H7 (cell line): ENCODE measurements at places on chromosomes 11 and 22.

DNA sequence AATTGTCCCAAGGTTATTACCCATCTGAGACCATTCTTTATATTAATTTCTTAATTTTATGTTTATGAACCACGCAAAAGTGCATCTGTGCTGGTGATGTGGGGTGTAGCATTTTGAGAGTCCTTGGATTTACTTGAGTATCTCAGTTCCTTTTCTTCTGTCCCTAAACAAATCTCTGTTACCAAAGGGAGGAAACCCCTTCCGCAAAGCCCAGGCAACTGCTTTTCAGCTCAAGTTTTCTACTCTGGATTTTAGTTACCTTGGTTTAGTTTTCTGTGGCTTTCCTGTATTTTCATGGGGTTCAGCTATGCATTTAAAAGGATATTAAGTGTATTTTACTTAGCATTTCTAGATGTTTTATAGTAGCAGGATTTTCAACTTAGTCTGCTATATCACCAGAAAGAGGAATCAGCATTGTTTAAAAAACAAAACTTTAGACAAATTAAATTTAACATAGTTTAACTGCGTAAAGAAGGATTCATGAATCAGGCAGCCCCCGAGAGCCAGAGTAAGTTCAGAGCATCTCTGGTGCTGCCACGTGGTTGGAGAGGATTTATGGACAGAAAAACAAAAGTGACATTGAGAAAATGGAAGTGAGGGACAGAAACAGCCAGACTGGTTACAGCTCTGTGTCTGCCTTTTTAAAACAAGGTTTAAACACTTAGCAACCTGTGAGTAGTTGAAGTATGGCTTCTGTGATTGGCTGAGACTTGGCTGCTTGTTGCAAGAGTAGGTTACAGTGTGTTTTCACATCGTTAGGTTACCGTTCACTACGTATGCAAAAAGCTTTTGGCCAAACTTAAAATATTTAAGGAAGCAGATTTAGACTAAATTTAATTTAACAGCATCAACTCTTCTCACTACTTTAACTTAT is 9.6 kb downstream of the ADM start:
- no peak for DNase-seq

- DNase-seq, result no peak
Measured at GRCh38 chr11:70524096-70524922, 126.0 kb downstream of the CTTN start.

GRCh38 chr11:96168623-96169022 is 174.4 kb downstream of the MAML2 start:
- DNase-seq, result no peak

DNA sequence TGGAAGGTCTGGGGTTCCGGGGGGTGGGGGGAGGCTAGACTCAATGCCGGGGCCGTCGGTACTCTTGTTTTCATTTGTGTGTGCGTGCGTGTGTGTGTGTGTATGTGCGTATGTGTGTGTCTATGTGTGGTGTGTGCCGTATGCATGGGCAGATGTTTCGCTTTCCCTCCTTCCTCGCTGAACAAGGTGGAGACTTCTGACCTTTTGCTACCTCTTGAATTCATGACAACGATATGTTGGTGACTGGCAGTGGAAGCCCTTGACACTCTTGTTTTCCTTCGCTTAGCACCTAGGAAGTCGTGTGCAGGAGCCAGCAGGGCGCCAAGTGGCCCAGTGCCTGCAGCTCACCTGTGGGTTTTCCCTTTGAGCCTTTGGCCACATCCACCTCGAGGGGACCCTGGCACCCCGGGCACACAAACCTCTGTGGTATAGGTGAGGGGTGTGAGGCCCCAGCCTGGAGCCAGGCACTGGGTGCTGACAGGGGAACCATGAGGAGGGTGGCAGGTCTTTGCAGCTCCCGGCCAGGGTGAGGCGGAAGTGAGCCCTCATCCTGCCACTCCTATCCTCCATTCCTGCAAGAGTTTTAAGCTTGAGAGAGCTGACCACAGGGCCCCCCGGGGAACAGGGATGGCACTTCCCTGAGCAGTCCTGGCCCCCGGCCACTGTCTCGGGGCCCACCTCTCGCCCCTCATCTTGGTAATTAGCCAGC is 19.3 kb upstream of the TMEM191C start:
- DNase-seq, result peak; percentile 83

- no peak for DNase-seq
Measured at GRCh38 chr11:35798983-35799382, 136.4 kb downstream of the TRIM44 start.

GRCh38 chr11:12716816-12717215 is 42.6 kb downstream of the TEAD1 start:
- no peak for DNase-seq

DNA sequence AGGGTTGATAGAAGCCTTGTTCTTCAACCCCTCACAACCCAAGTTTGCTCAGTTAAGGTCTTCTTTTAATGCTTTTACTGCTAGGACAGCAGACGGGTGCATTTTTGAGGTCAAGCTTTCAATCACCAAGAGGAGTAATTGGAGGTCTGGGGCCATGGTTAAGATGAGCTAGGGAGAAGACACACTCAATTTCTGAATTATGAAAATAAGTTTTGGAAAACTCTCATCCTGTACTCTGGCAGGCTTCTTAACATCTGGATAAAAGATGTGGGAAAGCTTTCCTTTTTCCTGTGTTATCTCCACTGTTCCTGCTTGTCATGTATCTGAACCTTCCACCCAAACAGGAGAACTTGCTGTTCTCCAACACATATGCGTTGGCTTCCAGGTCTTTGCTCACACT is 9.7 kb downstream of the ABTB2 start:
- no peak for DNase-seq

DNA sequence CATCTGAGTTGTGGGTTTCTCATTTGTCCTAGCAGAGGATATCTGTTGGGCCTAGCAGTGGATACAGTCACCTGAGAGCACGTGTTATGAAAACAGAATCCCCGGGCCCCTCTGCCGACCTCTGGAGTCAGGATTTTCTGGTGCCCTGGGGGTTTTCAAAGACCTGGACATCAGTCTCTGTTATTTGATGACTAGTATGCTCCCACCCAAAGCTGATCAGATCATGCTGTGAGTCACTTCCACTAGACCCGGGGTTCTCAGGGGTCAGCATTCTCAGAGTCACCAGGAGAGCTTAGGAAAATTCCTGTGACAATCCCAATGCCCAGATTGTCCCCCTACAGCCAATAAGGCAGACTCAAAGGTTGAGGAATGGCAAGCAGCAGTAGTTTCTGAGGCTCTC is 38.7 kb downstream of the KCNJ1 start:
- DNase-seq, result no peak

DNA sequence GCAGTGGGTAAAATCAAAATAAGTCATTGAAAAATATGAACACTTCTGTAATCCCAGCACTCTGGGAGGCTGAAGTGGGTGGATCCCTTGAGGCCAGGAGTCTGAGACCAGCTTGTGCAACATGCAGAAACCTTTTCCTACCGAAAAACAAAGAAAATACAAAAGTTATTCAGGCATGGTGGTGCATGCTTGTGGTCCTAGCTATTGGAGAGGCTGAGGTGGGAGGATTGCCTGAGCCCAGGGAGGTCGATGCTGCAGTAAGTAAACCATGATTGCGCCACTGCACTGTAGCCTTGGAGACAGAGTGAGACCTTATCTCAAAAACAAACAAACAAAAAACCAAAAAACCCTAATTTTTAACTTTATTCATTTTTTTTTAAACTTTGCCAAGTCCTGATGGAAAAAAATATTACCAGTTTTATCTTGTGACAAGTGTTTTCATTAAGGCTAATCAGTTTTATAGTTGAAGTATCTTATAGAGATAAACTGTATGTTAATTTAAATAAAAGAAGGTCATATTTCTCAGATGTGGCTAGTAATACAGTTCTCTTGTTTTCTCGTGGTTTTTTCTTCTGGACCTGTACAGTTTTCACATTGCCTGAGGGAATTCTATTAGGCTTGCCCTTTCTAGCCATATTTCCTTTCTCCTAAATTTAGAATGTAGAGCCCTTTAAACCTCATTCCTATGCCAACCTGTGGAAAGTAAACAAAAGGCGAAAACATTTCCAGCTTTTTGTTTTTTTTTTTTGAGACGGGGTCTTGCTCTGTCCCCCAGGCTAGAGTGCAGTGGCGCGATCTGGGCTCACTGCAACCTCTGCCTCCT is 9.4 kb downstream of the HIPK3 start:
- DNase-seq, result no peak

DNA sequence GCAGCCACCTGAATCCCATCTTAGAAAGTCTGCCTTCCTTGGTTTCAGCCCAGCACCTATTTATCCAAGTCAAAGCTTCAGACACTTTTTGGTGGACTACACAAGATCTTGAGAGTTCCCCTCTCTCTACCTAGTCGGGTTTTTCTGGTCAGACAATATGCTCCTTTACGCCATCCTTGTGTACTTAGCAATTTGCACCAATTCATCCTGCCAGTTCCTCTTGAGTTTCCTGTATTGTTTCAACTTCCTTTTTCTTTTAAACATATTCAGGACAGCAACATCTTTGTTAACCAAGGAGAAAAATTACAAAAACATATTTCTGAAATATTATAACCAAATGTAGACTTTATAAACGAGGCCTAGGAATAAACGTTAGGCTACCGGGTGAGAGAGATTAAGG is 368.2 kb upstream of the CADM1 start:
- no peak for DNase-seq

DNA sequence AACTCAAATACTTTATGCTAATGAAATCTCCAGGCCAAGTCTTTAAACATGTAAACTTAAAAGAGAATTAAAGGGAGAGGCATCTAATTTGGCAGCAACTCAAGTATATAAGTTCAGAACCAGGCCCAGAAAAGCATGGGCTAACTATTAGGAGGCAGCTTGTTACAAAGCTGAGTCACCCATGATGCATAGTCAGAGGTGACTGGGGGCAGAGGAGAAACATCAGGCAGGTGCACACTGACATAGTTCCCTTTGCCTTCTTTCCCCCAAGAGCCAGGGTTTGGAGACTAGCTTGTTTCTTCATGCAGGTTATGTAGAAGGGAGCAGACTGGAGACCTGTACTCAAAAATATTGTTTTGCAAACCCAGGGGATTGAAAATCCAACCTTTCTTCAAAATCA is 619.0 kb downstream of the SOX6 start:
- DNase-seq, result no peak

DNA sequence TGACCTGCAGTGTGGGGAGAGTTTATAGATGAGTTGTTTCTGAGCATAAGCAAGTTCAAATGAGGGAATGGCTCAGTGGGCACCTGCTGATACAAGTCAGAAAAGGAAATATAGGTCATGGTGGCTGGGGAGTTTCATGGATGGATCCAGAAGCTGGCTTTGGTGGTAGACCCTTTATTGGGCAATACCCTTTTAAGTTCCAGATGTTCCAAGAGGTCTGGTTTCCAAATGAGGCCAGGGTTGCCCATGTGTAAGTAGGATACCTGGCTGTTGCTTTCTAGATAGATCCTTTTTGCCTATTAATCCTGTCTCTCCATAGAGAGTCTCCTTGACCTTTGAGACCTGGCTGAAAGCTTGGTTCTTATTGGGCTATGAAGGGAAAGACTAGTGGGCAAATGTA is 2.2 kb downstream of the STIM1 start:
- no peak for DNase-seq

GRCh38 chr22:35915477-35916013 is 113.1 kb downstream of the RBFOX2 start:
- no peak for DNase-seq

- DNase-seq, result peak; percentile 22
Measured at GRCh38 chr11:80155412-80156017, 714.7 kb upstream of the TENM4 start.

GRCh38 chr11:101127197-101127698 is 2.4 kb downstream of the PGR start:
- peak; percentile 76 for DNase-seq

- no peak for DNase-seq
Measured at GRCh38 chr22:28950617-28951411, 67.4 kb downstream of the ZNRF3 start.

GRCh38 chr11:134677891-134678551 is 266.0 kb upstream of the B3GAT1 start:
- DNase-seq, result no peak

DNA sequence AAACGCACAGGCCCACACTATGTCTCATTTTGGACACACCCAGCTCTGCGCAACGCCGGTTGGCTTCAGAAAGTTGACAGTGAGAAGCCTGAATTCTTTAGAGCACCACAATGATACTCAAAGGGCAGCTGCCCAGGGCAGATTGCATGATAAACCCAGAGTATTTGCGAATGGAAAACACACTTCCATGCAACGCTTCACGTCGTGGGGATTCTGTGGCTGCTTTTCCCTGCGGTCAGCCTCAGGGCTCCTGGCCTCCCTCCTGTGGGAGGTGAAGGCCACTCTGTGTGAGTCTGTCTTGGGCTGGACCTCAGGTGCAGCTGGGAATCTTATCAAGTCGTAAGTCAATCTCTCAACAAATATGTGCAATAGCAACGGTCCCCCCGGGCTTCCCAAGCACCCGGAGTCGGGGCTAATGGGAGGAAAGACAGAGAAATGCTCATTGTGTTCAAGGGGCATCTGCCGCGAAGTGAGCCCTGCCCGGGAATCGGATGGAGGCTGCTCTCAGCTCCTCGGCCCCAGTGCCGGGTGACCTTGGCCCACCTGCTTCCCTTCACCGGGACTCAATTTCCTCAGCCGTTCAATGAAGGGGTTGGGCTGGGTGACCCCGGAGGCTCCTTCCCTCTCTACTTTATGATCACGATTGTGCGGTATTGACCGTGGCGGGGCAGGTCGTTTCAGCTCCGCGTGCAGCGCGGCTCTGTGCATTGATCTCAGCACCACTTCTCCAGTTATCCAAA is 623.6 kb downstream of the BRD1 start:
- peak; percentile 55 for DNase-seq

DNA sequence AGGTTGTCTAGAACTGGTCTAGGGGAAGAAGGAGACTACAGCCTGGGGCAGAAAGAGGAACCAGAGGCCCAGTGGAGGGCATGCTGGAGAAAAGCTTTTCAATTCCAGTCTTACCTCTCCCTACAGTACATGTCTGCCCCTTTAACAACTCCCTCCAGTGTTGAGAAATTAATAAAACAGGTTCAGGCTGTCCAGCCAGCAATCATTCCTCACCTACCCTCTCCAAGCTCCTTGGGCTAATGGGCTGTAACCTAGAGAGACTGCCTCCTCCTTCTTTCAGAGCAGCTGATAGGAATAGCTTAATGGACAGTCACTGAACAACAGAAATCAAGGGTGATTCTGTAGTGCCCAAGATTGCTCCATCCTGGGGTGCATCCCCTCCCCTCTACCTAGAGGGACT is 8.8 kb downstream of the SLC35F2 start:
- DNase-seq, result no peak

DNA sequence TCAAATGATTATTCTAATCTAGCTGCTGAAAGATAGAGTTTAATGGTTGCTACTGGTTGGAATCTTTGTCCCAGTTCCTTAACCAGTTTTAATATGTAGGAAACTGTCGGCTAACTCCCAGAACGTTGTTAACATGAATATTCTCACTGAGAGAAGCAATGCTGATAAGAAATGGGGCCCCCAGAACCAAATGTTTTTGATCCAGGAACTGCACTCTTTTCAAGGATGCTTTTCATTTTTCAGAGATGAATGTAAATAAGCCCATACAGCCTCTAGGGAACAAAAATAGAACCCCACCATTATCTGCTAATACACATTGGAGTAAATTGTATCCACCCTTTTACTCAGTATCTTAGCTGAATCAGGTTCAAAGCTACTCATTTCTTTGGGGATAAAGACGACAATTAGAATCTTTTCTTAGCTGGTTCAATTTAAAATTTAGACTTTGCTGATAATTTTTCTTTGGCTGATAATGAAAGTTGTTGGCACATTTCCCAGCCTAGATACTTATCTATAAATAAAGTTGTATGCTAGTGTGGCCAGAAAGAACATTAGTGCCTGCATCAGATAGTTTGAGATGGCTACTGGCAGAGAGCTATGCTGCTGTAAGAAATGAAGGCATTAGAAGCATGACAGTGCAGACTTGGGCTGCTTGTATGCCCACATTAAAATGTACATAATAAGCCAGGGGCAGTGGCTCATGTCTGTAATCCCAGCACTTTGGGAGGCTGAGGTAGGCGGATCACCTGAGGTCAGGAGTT is 323.3 kb upstream of the PDGFD start:
- DNase-seq, result no peak
